Ovary (tissue), 10 donors: ENCODE measurements at places on chromosomes 11 and 22.

- DNase-seq, result no peak
These were observed 82.7 kb downstream of the RASSF10 start for GRCh38 chr11:13091804-13092203.

DNA sequence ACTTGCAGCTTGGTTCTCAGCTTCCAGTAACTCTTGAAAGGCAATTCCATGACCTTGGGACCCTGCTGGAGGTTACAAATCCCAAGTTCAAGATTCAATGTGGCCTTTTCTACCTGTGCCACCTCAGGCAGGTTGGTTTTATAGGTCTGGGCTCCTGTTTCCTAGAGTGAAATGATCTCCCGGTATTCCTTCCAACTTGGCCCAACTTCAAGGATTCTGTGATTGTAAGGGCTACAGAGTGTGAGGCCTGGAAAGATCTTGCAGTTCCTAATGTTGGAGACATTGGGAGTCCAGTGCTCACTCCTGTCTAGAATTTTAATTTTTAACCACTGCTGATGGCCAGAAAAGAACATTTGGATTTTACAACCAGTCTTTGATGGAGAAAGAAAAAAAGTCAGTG, 91.6 kb downstream of the LDLRAD3 start:
- no peak for DNase-seq

GRCh38 chr11:134199531-134199930, 24.2 kb downstream of the NCAPD3 start:
- DNase-seq, result no peak

DNA sequence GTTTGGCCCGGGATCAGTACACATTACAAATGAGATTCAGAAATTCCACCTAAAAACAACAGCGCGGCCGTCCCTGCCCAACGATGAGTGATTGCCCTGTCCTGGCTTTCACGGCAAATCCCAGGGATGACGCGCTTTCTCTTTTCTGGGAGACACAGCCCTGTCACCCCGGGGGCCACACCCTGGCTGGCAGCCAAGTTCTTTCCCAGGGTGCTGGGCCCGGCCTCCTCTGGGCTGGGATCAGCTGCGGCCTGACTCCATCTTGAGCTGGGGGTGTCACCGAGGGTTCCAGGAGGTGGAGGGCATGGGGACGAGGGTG, 82.7 kb downstream of the FBLN1 start:
- DNase-seq, result no peak
